CD4-positive, alpha-beta T cell treated with Interleukin-4 for 4 hours (primary cell): ENCODE measurements at places on chromosomes 13 and 19.

DNA sequence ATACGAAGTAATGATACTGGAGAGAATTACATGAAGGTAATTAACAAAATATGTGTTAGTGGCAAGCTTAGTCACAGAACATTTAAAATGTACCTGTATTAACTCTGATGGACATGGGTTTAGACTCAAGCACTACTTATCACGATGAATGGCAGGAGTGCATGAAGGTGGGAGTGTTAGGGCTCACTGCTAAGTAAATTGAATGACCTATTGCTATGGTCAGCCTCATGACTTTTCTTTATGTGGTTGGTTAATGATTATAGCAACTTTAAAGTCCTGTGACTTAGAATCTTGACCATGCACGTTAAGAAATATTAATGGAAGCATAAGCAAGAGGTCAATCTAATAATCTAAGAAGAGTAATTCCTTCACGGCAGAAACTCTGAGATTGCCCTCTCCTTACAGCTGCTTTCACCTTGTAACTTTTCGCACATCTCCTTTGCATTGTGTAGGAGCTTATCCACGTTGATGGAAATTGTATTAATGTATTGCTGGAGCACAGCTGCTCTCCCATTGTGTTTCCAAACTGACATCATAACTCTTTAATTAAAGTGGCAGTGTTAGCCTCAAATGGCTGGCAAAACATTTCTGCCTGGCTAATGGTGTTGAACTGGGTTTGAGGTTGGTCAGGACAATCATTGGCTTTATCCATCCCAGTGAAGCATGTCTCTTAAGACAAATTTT, 114.5 kb downstream of the RXFP2 start:
- DNase-seq, result no peak

DNA sequence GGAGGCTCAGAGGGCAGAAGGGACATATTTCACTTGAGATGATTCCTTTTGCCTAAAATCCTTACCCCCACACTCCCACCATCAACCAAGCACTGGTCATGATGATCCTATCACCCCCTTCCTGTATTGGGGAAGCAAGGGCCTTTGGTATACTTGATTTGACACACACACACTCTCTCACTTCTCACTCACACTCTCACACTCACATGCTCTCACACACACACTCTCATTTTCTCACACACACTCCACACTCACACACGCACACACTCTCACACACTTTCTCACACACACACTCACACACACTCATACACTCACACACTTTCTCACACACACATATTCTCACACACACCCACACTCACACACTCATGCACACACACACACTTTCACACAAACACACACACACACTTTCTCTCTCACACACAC, 8.6 kb downstream of the RGCC start:
- peak; percentile 48 for DNase-seq

GRCh38 chr13:28012383-28012782, 23.9 kb upstream of the URAD start:
- no peak for DNase-seq

DNA sequence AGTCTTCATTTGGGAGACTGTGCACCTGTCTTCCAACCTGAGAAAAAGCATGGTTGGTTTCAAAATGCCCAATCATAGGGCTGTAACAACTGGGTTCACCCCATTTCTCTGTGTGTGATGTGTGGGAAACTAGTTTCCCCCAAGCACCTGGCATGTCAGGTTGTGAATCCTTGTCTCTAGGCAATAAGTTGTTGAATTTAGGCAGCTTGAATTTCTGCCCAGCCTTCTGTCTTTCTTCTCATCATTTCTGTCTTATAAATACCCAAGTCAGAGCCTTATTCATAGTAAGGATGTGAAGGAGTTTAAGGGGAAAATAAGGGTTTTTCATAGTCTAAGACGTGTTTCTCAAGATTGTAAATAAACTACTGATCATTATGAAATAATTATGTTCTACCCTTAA, 170.7 kb upstream of the RNF113B start:
- no peak for DNase-seq

GRCh38 chr13:97889803-97890202, 63.7 kb upstream of the IPO5 start:
- DNase-seq, result no peak

DNA sequence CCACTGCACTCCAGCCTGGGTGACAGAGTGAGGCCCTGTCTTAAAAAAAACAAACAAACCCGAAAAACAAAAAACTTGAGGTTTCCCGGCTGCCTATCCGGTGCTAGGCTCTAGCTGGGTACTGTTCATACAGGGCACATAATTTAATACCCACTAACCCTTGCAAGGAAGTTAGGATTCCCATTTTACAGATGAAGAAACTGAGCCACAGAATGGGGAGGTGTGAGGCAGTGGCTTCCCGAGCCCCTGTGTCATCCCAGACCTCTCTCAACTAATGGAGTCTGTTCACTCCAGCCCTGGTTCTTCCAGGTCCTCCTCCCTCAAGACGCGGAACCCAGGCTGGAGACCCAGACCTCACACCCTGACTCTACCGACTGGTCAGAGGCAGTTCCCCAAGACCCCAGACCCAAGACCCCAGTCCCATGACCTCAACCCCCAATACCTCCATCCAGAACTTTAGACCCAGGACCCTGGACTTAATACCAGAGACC, 576 bp downstream of the APBA3 start:
- peak; percentile 41 for DNase-seq

DNA sequence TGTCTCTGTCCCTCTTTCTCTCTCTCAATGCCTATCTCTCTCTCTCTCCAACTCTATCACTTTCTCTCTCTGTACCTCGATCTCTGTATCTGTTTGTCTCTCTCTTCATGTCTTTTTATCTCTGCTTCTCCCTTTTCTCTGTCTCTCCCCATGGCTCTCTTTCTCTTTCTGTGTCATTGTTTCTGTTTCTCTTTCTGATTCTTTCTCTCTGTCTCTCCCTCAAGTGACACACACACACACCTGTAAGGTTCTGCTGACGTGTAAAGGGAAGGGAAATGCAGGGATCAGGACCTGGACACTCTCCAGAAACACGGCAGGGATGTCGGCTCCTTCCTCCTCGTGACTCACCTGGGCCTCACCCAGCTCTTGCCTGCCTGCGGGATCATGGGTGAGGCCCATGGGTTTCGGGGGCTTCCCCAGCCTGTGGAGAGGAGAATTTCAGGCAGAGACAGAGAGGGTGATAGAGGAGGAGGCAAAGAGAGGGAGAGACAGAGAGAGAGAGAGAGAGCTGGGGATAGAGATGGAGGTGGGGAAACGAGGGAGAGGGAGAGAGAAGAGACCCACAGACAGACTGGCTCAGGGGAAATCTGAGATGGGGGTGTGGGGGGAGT, 5.4 kb upstream of the PLAUR start:
- no peak for DNase-seq

DNA sequence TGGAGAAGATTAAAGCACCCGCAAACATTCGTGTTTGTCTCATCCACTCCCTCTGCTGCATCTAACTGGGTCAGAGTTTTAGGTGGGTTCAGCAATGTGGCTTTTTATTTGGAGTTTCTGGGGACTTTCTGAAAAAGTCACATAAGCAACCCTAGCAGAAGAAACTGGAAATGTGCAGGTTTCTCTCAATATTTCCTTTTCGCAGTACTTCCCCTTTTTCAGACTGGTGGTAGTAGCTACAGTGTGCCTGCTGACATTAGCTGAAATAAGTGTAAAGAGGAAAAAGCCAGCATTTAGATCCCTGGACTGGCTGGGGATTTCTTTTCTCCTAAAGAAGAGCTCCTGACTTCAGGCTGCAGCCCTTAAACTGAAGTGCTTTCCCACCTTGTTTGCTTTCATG, 15.9 kb upstream of the OLFM4 start:
- DNase-seq, result no peak

DNA sequence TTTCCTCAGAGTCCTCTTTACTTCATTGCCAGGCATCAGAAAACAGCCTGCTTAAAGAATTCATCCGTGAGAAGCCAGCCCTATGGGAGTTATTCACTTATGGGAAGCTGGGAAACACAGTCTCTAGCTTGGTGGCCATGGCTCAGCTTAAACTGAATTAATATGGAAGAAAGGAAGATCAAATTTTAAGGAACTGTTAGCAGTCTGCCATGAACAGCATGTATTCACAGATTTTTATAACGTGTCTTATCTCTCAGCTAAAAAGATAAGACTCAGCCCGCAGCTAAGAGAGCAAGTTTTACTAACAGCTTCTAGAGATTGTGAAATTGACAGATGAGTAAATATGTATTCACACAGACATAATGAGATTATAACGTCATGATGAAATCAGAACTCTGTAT, 253.7 kb upstream of the RXFP2 start:
- no peak for DNase-seq

GRCh38 chr13:36131222-36131930, at the start of gene DCLK1:
Gene DCLK1, minus strand, starts transcription at chr13:36131382.
- DNase-seq, result no peak

DNA sequence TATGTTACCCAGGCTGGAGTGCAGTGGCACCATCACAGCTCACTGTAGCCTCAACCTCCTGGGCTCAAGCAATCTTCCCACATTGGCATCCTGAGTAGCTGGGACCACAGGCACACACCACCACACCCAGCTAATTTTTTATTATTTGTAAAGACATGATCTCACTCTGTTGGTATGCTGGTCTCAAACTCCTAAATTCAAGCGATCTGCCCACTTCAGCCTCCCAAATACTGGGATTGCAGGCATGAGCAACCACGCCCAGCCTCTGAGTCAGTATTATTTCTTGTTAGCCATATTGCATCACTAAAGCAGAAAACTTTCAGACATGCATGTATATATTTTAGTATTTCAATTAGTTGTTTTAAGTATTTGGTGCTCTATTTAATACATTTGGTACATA, 376.4 kb downstream of the GPC6 start:
- no peak for DNase-seq

- no peak for DNase-seq
Measured at GRCh38 chr13:109166804-109167203, 537.4 kb downstream of the MYO16 start.

DNA sequence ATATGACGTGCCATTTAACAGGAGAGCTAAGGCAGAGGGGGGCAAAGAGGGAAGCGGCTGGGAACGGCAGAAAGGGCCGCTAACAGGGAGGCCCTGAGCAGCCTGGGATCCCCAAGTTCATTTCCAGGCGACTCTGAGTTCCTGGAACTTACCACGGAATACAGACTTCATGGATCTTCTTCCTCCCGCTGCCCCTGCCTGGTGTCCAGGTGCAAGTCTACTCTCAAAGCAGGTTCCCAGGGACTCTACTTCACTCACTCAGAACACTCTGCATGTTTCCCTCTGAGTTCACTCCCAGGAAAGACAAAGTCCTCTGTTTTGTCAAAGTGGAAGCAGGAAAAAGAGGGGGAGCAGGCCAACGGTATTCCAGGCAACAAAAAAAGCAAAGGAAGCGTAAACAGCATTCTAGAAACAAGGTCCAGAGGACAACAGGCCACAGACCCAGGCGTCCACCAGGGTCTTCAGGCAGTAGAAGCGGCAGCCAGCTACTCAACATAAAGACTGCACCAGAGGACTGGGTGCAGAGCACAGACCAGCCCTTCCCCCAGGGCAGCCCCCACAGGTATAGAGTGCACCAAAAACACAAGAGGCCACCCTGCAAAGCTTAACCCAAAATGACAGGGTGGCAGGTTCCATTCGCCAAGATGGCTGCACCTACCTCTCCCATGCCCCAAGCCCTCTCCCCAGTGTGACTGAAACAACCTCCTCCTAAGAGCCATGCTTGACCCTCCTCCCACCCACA, 3.0 kb downstream of the MIER2 start:
- no peak for DNase-seq

DNA sequence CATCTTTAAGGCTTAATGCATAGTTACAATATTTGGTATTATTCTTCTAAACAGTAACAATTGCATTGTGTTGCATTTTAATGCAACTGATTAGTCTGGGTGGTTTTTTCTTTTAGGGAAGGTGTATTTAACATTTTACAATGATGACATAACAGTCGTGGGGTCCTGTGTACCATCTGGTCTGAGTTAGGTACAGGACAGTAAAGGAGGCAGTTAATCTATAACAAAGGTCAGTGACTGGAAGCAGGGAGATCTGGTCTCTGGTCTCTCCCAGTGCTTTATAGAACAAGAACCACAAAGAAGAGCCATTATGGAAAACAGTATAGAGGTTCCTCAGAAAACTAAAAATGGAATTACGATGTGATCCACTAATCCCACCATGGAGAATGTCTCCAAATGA, 2.7 kb upstream of the OR7G2 start:
- no peak for DNase-seq

DNA sequence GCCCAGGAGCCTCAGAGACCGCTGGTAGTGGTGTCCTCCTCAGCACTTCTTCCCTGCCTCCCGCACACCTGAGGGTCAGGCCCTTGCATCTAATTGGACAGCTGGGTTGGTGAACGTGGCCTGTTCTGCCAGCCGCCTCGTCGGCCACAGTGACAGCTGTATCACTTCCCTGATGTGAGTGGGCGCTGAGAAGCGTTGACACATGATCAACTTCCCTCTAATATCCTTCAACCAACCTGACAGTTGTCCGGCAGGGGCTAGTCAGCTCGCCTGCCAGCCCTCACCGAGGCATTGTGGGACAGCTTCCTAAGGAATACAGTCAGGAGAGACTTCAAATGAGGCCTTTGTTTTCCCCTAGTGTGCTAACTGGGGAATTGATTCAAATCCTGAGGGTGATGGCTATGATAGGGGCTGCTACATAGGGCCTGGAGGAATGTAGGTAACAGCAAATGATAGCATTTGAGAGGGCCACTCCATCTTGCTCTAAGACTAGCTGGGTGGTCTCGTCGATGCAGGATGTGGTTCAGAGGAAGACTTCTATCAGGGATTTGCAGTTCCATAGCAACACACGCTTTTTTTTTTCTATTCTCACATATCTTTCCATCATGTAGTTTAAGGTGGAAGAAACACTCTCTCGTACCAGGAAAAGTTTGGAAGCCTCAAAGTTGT, 230.8 kb downstream of the TSHZ3 start:
- DNase-seq, result no peak

DNA sequence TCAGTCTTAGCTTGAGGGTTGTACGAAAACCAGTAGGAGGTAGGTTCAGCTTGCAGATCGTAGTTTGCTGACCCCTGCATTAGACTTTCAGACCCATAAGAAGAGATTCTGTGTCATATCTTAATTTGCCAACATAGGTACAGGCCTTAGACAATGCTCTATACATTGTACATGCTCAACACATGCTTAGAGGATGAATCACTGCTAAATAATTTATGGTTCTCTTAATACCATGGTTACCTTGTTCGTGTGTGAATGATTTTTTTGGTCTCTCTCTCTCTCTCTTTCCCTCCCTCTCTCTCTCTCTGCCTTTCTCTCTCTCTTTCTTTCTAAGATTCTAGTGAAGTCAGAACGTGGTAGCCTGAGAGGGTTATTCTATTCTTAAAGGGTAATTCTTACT, 112.2 kb downstream of the FGF14 start:
- DNase-seq, result no peak

DNA sequence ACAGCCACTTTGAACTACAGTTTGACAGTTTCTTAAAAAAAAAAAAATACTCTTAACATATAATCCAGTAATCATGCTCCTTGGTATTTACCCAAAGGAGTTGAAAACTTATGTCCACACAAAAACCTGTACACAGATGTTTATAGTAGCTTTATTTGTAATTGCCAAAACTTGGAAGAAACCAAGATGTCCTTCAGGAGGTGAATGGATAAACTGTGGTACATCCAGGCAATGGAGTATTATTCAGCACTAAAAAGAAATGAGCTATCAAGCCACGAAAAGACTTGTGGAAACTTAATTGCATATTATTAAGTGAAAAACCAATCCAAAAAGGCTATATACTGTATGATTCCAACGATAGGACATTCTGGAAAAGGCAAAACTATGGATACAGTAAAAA, 44.9 kb downstream of the RCBTB2 start:
- DNase-seq, result no peak
